ENCODE measurements at places on chromosomes 5 and 9.

DNA sequence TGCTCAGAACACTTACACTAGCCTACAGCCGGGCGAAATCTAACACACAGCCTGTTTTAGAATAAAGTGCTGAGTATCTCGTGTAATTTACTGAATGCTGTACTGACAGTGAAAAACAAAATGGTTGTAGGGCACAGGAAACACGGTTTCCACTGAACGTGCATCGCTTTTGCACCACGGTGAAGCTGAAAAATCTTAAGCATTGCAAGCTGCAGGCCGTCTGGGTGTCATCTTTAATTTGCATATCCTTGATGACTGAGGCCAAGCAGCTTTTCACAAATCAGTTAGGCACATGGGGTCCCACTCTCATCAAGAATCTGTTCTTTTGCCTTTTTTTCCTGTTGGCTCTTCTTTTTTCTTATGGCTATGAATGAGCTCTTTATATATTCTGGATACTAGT is 58.2 kb downstream of the CAMSAP1 start:
- DNase-seq, result no peak

DNA sequence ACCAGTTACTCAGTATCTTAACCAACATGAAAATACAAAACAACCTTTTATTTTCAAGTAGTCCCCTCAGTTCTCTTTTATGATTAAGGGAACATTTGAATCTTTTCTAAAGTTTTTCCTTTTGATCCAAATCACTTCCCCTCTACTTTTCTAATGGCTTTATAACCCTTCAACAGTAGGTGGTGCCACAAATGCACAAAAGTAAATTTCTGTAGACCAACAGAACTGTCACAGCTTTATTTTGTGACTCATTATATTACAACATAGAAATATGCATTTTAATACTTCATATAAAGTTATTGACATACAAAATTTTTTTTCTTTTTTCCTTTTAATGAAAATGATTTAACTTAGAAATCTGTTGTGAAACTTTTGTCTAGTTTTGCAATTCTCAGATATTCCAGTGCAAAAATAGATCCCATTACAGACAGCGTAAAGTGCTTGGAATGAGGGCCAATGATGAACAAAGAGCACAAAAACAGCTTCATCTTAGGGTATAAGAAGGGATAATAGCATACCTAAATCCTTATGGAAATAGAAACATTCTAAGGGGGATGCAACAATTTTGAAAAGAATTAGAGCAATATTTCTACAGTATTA is 17.0 kb downstream of the NIPSNAP3B start:
- DNase-seq, result peak; percentile 20

GRCh38 chr5:117863586-117864296 is 1124.6 kb downstream of the DTWD2 start:
- no peak for DNase-seq

GRCh38 chr9:21322911-21323461 is 12.2 kb downstream of the KLHL9 start:
- DNase-seq, result no peak

- DNase-seq, result no peak
Observed at GRCh38 chr9:88817628-88818027, 173.6 kb upstream of the S1PR3 start.

DNA sequence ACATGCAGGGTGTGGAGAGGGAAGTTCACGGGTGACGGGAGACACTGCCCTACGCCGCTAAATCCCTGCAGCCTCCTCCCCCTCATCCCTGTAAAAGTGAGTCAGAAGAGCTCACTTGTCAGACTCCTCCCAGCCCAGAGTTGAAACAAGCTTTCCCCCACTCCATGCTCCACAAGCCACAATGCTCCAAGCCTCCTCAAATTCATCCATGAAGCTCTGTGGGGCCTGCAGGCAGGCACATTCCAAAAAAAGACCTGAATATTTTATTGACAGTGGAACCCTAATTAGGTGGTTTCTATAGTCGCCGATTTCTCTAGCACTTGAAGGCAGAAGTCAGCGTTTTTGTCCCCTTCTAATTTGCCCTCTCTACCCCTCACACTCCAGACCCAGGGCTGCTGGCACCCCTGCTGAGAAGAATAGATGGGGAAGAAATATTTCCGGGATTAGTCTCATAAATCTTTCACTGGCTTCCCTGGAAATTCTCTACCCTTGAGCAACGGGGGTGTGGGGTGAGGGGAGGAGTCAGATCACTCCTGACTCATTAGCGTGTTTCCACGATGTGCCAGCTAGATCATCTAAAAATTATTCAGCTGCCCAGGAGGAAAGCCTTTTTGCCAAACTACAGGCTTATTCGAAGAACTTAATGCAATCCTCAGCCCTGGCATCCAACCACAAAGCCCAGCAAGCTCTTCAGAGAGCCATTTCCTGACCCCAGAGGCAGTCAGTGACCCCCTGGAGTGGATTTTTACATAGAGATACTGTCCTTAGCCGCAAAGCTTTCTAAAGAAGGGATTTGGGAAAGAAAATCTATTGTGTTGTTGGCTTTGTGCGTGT is 97.1 kb downstream of the ENC1 start:
- no peak for DNase-seq

DNA sequence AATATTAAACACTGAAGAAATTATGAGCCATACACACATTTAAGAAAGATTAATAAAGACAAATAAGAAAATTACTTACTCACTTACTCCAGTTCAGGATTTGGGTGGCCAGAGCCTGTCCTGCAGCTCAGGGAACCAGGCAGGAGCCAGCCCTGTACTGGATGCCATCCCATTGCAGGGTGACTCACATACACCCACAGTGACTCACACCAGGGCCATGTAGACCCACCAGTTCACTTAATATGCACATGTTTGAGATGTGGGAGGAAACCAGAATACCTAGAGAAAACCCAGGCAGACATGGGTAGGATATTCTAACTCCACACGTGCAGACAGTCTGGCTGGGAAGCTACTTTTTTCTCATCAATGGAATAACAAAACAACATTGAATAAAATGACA is 49.6 kb upstream of the ADRB2 start:
- no peak for DNase-seq

GRCh38 chr9:126411948-126412284 is 85.3 kb downstream of the MVB12B start:
- DNase-seq, result no peak

- no peak for DNase-seq
Observed at GRCh38 chr5:111997711-111998110, 240.7 kb upstream of the NREP start.

GRCh38 chr5:107359033-107359915 is 311.5 kb downstream of the EFNA5 start:
- DNase-seq, result no peak

DNA sequence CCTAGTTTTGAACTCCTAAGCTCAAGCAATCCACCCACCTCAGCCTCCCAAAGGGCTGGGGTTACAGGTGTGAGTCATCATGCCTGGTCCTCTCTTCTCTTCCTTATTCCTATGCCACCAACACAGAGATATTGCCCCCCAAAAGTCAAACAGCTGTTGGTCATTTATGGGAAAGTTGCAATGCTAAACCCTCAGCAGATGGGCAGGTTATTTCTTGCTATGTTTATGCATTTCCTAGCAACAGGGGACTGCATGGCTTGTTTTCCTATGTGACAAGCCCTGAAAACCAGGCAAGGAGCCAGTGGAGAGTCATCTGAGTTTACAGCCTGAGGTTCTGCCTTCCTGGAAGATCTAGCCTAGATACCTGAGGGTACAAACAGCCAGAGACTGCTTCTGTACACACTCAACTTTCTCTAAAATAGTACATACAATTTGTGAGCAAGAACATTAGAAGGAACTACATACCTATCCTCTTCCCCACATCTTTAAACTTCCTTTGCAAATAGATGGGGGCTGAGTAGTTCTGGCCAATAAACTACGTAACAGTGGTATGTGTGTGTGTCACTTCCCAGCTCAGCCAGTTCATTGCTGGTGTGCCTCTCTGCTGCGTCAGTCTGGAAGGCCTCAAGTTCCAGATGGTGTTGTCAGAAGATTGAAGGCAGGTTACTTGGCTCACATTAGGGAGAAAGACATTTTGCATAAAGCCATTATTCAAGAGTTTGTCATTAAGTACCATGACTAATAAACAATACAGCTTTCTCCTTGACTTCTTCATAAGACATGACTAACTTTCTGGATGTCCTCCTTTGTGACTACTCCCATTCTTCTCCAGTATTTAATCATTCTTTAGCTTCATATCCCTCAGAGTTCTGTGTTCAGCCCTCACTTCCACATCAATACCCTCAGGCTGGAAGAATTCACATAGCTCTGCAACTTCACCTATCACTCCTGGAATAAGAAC is 65.3 kb downstream of the CSNK1A1 start:
- DNase-seq, result peak; percentile 71

DNA sequence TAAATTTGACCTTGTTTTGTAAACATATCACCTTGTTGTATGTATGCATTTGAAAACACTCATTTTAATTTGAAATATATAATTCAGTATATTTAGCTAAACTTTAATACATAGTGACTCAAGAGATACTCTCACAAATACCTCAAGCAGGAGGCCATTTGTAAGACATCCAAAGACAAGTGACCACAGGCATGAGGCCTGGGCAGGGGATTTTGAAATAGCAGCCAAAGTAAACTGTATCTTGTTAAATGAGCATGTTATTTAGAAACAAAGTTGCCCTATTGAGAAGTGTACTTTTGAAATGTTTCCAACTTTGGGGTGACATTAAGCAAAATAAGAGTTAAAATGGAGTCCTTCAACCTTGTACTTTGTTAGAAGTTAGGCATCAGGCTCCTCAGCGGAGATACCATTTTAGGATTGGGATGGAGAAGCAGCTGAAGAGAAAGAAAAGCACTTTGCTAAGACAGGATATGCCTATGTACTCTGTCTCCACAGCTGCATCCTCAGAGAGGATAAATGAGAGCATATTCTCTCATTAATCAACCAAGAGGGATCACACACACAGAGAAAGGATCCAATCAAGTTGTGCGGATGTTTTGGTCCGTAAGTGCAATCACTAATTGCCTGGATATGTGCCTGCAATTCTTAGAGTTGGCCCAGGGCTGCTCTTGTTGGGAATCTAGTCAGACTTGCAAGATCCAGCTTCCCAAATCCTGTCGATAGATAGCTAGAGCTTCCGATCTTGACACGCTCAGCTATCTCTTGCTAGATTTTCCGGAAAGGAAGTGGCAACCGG is 157.5 kb upstream of the HAPLN1 start:
- DNase-seq, result no peak

GRCh38 chr9:83208065-83208850 is 145.3 kb upstream of the RASEF start:
- no peak for DNase-seq

DNA sequence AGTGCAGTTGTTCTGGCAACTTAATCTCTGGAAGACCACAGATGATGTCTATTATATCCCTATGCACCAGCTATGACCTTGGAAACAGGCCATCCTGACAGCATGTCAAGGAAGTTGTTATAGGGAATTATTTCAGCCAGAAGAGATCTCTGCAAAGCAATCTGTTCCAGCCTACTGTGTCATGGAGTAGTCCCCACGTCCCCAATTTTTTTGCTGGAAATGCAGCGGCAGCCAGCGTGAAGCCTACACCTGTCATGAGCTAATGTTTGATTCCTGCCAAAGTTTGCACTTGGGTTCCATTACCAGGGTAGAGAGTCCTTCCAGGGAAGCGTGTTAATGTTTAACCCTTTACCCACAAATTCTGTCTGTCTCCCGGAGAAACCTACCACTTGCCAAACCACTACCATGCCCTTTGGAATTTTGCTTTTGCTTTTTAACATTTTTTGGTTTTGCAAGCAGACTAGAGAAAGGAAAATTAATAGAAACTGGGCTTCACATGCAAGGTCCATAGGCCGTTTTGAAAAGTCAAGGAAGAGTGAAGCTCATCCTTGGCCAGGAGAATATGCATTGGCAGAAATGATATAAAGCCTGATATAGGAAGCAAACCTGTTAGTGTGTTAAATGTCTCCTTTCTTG is 174.9 kb upstream of the SPRY4 start:
- no peak for DNase-seq

DNA sequence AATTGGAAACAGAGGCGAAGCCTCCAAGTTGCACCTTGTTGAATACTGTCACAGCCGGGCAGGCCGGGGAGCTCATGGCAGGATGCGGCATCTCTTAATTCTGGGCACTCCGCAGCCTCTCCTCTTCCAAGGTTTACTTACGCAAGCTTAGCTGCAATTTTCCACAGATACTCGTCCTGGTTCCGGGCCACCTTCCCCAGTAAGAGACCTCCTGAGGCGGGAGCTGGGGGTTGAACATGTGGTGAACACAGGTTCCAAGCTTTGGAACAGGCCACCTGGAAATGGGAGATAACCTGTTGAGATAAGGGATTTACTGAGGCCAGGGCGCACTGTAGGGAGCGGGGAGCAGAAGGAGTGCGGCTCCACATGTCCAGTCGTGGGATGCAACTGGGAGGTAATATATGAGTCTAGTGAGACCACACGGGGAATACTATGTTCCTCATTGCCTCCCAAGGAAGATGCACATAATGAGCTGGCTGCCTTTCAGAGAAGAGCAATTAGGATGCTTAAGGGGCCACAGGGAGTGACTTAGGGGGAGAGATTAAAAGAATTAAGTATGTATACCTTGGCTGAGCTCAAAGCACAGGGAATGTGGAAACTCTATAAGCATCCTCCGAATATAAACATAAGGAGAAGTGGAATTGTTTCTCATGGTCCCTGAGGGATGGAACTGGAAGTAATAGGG is 335.2 kb downstream of the CWC27 start:
- no peak for DNase-seq

GRCh38 chr5:33008751-33009418 is 297.8 kb downstream of the NPR3 start:
- no peak for DNase-seq

- DNase-seq, result no peak
Observed at GRCh38 chr5:122402955-122403685, 91.1 kb downstream of the SNCAIP start.

DNA sequence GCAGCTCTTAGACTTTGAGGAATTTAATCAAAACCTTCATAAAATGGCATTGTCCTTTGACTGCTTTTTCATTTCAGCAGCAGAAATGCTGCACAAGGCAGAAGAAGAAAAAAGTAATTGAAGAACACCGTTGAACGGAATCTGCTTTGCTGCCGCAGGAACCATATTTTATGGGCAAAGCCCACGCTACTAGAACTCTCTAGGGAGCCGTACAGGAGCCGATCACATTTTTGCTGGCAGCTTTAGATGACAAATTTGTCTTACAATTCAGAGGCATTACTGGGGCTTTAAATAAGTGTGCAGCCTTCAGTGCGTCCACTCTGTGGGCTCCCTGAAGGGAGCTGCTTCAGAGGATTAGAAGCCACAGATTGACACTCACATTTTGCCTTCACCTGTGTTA is 5.4 kb downstream of the CFAP90 start:
- no peak for DNase-seq

- no peak for DNase-seq
Observed at GRCh38 chr9:127521919-127522304, 70.6 kb downstream of the LRSAM1 start.

GRCh38 chr5:127418974-127419682 is 98.3 kb upstream of the PRRC1 start:
- no peak for DNase-seq

- no peak for DNase-seq
Observed at GRCh38 chr9:129853614-129854013, 18.4 kb downstream of the USP20 start.

DNA sequence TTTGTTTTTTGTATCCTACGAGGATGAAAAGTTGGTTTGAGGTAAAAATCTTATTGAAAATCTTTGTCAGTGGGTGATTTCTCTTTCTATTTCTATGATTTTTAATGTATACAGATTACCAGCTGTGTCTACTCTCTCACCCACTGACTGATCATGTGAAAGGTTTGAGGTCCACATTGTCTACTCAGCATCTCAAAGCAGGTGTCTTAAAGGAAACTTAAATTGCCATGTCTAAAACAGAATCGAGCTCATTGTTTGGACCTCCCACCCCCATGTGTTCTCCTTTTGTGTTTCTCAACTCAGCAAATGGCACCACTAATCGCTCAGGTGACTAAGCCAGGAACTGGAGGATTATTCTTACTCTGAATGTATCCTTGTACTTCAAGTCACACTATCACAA is 121.5 kb downstream of the YTHDC2 start:
- no peak for DNase-seq

Data from renal cortex interstitium (tissue), 15 donors.